ENCODE measurements at places on chromosomes 16 and 17.

DNA sequence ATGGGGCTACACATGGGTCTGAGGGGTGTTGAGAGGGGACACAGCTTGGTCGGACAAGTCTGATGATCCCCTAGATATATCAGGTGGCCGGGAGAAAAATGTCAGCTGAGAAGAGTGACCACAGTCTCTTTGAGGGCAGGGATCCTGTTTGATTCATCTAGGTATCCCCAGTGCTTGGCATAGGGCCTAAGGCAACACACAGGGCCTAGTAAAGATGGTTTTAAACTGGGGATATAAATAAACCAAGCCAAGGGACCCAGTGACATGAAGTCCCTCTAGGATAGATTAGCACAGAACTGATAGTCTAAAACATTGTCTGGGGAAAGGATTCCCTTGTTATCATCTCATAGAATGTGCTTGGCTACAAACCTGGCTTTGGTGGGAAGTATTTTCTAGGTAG lies 1.4 kb downstream of the ERCC4 start:
- no peak for DNase-seq

DNA sequence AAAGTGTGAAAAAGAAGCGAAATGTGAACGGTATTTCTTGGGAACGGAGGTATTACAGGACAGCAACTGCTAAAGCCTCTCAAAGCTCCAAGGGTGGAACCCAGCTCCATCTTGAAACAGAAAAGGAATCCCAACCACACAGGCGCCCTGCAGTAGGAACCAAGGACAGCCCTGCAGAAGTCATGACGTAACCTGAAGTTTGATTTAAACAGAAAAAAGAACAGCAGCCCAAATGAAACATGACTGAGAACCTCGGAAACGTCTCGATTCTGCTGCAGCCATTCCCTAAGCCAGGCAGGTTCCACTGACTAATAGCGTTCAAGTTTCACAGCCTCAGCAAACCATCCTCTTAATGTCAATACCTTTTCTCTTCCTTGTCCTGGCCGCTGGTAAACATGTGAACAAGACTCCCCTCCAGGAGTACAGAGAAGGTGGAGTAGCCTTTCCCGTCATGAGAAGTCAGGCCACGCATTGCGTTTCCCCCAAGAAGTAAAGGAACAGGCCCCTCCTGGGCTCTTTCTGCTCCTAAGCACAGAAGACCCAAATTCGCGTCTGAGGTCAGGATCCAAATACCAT lies 20.1 kb downstream of the SIAH1 start:
- DNase-seq, result no peak

GRCh38 chr17:48997103-48997826 lies at the start of gene IGF2BP1:
Gene IGF2BP1, plus strand, starts transcription at chr17:48997385. Its CDS starts 361 bp downstream, at chr17:48997746.
- DNase-seq, result no peak

DNA sequence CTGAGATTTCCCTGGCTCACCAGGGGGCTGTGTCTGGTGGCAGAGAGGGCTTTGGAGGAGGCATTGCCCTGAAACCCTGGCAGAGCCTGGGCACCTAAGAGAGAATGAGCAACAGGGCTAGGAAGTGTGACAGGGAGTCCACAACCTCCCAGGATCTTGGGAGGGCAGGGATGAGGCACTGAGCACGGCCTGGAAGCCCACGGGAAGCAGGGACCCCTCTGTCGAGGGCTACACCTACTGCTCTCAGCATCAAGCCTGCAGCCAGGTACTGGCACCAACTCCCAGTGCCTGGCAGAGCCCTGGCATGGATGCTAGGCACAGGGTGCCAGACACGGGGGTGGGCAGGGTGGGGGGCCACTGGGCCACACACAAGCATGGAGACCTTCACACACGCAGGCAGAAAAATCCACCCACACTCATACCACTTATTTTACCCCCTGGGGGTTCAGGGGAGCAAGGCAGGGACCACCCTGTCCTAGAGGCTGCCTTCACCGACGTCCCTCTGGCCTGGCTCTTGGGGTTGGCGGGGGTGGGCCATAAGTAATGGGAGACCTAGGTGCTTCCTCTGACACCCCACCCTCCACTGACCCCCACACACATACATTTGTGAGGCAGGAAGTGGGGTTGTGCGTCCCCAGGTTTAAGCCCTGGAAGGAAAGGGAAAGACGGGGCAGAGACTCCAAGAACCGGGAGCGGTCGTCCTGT lies 970 bp upstream of the HSD11B2 start:
- DNase-seq, result no peak

DNA sequence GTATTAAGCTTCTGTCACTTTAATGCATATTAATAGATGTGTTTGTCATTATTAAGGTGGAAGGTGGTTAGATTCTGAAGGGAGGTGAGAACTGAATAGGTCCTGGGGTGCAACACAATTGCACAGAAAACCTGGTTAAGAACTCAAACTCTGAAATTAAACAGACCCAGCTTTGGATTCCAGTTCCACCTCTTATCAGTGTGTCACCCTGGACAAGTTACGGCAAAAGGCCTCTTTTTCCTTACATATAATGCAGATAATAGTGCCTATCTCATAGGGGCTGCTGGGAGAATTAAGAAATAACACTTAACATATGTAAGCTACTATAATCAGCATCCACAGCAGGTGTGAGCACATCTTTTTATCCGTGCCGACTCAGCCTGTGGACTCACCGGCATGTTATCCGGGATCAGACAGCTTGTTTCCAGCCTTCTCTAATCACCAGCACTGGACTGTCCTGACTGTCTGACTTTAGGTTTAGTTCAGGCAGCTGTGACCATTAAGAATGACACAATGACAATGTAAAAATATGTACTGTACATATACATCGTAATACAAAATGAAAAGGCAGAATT lies 31.4 kb downstream of the TEX2 start:
- DNase-seq, result no peak
